Stimulated activated CD4-positive, alpha-beta T cell treated with anti-CD3 and anti-CD28 coated beads, TNF-alpha, amount 100 ng/mL, for 1 hour (primary cell): ENCODE measurements at places on chromosomes 5 and 9.

DNA sequence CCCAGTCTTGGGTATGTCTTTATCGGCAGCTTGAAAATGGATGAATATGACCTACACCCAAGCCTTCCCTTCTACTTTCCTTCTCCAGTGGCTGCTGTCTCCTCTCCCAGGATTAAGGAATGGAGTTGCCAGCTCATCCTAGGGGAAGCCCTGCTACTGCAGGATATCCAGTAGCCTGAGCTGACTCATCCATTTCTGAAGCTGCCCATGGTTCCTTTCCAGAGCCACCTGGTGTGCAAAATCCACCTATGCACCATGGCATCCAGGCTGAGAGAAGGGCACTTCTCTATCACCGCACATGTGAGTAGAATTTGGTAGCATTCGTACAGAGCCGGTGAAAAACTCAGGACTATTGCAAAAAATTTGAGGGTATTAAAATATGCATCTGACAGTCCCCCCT lies 290.8 kb downstream of the YTHDC2 start:
- DNase-seq = no peak

- DNase-seq = no peak
Measured at GRCh38 chr5:80216753-80217596, 38.9 kb downstream of the SERINC5 start.

DNA sequence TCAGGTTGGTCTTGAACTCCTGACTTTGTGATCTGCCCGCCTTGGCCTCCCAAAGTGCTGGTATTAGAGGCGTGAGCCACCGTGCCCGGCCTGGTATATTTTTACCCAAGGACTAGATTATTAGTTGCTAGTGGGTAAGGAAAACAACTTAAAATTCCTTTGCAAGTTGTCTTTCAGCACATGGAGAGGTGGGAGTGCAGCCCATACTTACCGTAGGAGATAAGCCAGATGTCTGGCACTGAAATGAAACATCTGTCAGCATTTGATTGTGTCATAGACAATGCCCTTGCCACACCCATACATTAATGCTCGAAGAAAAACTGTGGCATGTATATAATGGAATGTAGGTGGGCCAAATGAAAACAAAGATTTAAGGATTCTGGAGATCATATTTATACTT lies 36.6 kb upstream of the ANKH start:
- no peak for DNase-seq

DNA sequence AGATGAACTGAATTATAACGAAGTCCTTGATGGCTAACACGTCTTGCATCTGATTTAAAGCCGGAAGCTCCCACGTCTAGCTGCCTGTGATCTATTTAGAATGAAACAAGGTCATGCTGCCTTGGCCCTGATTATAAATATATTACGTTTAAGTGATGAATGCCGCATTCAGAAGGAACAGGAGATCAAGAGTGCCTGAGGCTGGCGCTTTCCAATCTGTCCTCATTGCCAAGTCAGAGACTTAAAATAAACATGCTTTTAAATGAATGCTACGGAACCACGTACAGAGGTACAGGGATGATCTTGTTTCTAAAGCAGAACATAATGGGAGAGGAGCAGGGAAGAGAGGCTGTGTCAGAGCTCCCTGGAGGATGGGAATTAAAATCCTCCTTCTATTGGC lies 292.8 kb downstream of the TLE1 start:
- DNase-seq = no peak

DNA sequence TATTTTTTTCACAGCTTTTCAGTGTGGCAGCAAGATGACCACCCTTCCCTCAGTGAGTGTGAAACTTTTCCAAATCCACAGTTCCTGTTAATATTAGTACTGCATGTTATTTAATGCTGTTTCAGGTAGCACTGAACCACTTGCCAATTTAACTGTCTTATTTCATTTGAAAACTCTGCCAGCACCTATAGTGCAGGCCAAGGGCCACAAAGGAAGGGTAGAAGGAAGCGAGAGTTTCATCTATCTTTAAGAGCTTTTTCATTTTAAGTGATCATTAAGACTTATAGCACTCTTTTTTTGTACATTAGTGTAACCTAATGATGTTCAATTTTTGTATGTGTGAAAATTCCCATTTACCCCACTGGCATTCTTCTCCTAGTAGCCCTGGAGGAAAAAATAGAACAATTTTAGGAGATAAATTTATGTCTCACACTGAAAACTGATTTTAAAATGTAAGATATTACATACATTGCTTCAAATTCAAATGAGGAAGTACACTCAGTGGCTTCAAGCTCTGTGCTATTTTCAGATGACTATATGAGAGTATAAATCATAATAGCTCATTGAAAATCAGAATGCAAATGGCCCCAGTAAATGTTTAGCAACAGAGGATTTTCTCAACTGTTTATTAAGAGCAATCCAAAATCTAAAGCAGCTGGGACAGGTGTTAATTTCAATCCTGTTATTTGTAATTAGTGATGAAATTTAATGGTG lies 820.5 kb downstream of the PTPRD start:
- no peak for DNase-seq

- no peak for DNase-seq
Measured at GRCh38 chr5:42483472-42484154, 60.4 kb downstream of the GHR start.

- no peak for DNase-seq
Measured at GRCh38 chr9:82206490-82206889, 217.9 kb downstream of the SPATA31D1 start.

GRCh38 chr9:33924978-33925797 lies 108.2 kb downstream of the UBE2R2 start:
- DNase-seq = no peak

- no peak for DNase-seq
Measured at GRCh38 chr9:9395539-9395938, 1217.3 kb downstream of the PTPRD start.

- DNase-seq = no peak
Measured at GRCh38 chr9:4206718-4207117, 93.2 kb downstream of the GLIS3 start.
